ENCODE measurements at places on chromosomes 11 and 22.

DNA sequence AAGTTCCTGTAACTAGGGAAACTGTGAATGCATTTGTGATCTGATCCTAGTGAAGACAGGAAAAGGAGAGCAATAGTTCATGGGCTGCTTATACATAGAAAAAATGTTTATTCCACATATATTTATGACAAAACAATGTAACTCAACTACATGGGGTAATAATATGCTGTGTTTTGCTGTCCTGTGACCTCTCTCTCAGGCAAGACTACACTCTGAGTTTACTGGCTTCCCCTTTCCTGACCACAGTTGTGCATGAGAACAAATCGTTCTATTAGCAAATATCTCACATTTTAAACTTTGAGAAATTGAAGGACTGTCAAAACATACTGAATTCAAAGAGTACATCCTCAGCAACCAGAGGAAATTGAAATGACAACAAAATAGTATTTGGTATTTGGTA, 161.9 kb upstream of the TRPC6 start:
- no peak for DNase-seq

DNA sequence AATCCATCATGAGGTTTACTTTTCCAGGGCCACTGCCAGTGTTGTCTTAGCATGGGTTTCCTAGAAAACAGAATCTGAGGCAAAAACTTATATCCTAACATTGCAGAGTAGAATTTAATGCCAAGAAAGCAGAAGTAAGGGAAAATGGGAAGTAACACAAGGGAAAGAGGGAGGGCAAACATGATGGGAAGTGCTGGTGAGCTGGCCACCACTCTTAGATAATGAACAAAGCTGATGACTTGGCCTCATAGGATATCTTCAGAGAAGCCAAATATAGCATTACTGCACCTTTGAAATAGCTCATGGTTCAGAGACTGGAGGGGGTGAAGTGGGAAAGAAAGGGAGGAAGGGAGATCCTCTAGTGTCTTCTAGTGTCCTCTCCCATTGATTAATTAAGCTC, 24.8 kb upstream of the CALCB start:
- no peak for DNase-seq

GRCh38 chr11:43989162-43989981, 46.9 kb downstream of the C11orf96 start:
- peak; percentile 16 for DNase-seq

- no peak for DNase-seq
Observed at GRCh38 chr11:62487738-62488551, 58.7 kb downstream of the AHNAK start.

DNA sequence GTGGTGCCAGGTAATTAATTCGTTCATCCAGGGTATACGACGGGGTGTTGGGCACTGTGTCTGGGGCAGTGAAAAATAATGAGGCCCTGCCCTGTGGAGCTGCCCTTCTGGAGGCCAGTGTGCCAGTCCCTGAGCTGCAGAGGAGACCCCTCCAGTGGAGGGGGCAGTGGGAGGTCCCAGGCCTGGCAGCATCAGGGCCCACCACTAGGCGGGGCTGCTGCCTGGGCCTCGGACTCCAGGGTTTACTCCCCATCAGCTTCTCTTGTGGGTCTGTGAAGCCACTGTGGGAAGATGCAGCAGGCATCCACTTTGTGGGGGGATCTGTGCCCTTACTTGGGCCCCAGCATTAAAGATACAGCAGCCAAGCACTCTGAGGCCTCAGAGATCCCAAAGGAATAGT, 17.4 kb upstream of the TMPRSS6 start:
- DNase-seq: no peak

DNA sequence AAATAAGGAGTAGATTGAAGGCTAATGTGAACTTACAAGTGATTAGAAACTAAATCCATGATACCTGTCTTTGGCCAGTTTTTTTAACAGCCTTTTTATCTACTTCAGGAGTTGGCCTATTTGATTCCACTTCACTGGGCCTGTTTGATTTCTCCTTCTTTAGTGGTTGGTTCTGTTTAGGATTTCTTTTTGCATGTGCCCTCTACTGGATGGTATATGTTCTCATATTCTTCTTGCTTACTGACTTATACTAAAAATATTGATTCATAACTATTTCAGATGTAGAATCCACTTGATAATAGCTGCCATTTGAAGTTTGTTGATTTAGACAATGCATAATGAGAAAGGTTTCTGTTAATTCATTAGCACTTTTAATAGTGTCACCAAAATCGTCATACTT, 53.9 kb downstream of the USP47 start:
- no peak for DNase-seq

- DNase-seq: no peak
Observed at GRCh38 chr11:88303037-88303436, 34.5 kb downstream of the CTSC start.

GRCh38 chr11:77557553-77557952, 32.2 kb upstream of the AQP11 start:
- peak; percentile 10 for DNase-seq

GRCh38 chr11:8273287-8273686, 9.6 kb upstream of the LMO1 start:
- no peak for DNase-seq

DNA sequence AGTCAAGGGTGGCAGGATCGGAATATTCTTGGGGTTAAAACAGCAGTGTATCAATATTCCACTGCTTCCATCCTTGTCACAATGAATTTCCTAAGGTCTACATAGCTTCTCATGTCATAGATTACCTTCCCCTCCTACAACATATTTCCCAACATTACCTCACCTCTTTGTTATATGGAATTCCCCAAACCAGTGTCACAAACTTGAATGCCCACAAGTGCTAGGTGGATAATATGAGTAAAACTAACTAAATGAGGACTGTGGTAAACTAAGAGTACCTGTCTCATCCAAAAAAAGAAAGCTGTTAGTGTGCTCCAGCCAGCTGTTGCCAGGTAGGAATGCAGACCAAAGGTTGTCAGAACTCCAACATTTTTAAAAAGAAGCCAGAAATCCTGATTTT, 17.0 kb upstream of the NUCB2 start:
- DNase-seq: no peak

DNA sequence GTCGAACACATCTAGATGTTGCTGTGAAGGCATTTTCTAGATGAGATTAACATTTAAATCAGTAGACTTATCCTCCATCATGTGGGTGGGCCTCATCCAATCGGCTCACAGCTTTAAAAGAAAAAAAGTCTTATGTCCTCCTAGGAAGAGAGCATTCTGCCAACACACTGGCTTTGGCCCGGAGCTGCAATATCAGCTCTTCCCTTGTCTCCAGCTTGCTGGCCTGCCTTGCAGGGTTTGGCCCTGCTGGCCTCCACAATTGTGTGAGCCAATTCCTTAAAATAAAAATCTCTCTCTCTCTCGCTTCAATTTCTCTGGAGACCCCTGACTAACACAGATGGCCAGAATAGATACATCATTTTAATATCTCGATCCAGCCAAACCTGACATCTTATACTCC, 13.1 kb upstream of the ABCC8 start:
- no peak for DNase-seq

DNA sequence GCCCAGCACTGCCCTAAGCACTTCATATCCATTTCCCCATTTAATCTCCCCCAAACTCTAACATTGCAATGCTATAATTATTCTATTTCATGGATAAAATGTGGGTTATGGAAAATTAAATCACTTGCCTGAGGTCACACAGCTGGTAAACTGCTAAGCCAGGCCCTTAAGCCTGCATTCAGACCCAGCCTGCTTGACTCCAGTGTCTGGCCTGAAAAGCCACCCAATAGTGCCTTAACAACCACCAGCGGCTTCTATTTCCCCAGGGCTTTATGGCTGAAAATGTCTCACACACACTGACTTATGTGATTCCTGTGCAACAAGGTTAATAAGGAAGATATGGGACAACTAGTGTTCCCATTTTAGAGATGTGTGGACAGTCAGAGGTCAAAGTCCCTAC, 178.5 kb upstream of the SNX19 start:
- no peak for DNase-seq

DNA sequence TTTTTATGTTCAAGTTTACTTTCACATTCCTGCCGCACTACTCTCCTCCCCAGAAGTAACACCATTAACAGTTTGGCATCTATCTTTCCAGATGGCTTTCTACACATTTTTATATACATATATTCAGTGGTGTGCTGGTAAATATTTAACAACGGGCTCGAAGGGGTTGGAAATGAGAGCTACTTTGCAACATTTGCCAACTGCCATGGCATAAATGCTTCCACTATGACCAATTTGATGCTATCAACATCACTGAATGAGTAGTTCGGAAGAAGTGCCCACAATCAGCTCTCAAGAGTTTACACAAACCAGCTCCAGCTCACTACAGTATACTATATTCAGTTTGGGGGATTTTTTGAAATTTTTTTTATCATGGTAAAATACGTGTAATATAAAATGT, 55.2 kb downstream of the RELT start:
- DNase-seq: no peak

GRCh38 chr11:117713538-117713991, 83.5 kb downstream of the DSCAML1 start:
- DNase-seq: no peak

- DNase-seq: no peak
Observed at GRCh38 chr11:46697303-46697702, 3.1 kb downstream of the ARHGAP1 start.

DNA sequence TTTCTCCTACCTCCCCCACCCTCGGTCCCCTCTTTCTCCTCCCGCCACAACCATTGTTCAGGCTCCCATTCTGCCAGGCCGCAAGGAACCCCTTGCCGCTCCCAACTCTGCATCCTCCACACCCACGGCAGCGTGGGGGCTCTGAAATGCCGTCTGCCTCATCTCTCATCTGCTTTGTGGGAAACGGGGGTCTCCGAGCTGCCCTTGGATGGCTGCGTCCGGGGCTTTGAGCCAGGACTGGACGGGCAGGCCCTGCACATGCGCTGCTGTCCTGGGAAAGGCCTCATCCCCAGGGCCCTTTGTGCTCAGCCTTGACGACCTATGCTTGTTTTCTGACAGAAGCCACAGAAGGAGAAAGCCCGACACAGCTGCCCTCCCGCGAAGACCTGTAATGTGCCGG, 8.5 kb downstream of the CRELD2 start:
- DNase-seq: no peak

- no peak for DNase-seq
Observed at GRCh38 chr11:76808996-76809395, 25.8 kb downstream of the TSKU start.

GRCh38 chr11:95404370-95404769, 173.4 kb upstream of the SESN3 start:
- no peak for DNase-seq

DNA sequence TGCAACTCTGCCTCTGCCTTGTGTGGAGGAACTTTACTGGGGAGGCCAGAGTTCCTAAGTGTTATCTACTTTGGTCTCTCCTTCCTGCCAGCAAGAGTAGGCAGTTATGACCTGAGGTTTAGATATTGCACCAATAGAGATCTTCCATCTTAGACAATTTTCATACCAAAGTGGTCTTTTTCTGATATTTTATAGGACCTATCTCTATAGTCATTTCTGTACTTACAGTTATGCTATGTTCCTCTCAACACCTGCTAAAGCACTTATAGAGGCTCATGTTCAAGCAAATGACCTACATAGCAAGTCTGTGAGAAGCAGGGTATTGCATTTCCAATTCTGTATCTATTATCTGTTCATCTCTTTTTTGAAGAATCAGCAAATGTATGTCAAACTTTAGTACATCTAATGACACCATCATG, 80.8 kb downstream of the HORMAD2 start:
- DNase-seq: no peak

GRCh38 chr22:50004918-50005317, 7.6 kb downstream of the IL17REL start:
- DNase-seq: no peak

DNA sequence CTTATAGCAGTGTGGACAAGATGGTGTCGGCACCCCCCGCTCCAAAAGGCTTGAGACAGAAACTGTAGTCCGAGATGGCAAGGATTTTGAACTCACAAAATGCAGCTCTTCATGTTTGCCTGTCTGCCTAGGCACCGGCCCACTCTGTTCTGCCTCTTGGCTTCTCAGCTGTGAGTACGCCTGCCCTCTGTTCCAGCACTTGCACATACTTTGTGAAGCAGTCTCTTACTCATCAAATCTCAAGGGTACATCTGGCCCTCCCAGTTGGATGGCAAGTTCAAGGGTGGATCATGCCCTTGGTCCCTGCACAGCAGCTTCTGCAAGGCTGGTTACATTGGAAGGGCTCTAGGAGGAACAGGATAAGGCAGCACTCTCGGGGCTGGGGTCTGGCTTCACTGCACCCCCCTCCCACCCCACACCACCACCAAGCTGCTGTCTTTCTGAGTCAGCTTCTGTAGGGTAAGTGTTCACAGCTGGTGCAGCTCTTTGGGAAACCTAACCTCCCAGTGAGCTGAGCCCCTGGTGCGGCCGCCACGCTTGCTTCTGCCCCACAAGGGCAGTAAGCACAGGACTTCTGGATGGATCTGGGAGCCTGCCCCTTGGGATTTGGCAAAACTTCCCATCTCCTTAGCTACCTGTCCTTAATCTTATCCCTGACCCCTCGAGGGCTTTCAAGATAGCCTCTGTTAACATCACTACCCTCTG, 37.2 kb downstream of the FAM83F start:
- DNase-seq: no peak

- no peak for DNase-seq
Observed at GRCh38 chr11:12694183-12694531, 19.9 kb downstream of the TEAD1 start.

GRCh38 chr11:128684549-128685401, 9.1 kb upstream of the FLI1 start:
- DNase-seq: no peak

GRCh38 chr22:36419177-36419911, 31.6 kb upstream of the MYH9 start:
- peak; percentile 67 for DNase-seq

DNA sequence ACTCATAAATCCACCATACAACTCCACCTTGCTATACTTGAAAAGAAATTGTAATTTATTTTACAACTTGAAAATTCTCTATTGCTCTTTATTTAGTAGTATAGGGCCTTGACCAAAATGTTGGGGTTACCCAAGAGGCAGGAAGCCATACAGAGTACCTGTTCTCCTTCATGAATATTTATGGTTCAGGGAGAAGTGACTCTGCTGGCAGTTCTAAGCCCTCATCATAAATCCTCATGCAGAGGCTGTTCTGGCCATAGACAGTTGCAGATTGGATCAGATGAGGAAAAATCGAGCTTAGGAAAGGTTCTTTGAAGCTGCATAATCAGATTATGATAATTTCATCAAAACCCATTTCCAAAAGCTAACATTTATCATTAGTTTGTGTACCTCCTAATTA, 449.4 kb upstream of the TENM4 start:
- DNase-seq: no peak

GRCh38 chr11:73950869-73951710, at the start of gene DNAJB13:
TSS of gene DNAJB13 (plus strand) at chr11:73951026. CDS start at chr11:73951070, 44 bp downstream.
- peak; percentile 9 for DNase-seq

- no peak for DNase-seq
Observed at GRCh38 chr11:119188067-119188466, 2.8 kb downstream of the NHERF4 start.

DNA sequence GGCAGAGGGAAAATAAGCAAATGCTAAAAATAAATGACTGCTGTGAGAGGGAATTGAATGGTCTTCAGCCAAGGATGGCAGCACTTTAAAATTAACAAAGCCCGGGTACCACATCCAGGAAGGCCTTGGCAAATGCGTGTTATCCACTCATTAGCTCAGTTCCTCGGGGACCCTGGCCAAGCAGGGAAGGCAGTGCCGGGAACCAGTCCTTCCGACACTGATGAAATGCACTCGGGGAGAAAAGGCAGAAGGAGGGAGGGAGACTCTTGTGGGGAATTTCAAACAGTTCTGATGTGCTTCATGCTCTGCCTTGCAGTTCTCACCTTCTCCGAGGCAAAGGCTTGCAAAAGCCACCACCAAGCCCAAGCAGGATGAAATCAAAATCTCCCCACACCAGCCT, 38.3 kb downstream of the CLPB start:
- DNase-seq: no peak

All from fibroblast of skin of right quadriceps (primary cell).